H1 (cell line): ENCODE measurements at places on chromosomes 2 and 18.

DNA sequence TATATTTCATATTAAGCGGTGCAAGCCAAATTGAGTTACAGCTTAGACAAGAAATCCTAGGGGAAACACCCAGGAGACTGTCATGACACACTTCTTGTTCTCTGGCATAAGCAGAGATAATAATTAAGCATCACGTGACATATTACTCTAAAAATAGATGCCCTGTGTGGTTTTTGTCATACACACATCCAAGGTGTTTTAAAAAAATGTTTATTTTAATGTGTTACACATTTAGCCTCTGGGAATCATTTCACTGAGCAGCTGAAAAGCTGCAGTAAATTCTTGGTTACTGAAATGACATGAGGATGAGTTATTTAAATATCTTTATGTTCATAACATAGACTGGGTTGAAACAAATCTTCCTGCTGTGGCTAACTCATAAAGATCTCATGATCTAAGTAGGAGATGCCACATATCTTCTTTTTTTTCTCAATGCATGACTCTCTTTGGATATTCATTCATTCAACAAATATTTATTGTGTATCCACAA is 38.0 kb upstream of the ERMN start:
- no peak for DNase-seq

GRCh38 chr2:232986155-232986554 is 26.9 kb downstream of the NGEF start:
- no peak for DNase-seq

GRCh38 chr2:60468382-60469085 is 84.9 kb downstream of the BCL11A start:
- DNase-seq, result no peak

DNA sequence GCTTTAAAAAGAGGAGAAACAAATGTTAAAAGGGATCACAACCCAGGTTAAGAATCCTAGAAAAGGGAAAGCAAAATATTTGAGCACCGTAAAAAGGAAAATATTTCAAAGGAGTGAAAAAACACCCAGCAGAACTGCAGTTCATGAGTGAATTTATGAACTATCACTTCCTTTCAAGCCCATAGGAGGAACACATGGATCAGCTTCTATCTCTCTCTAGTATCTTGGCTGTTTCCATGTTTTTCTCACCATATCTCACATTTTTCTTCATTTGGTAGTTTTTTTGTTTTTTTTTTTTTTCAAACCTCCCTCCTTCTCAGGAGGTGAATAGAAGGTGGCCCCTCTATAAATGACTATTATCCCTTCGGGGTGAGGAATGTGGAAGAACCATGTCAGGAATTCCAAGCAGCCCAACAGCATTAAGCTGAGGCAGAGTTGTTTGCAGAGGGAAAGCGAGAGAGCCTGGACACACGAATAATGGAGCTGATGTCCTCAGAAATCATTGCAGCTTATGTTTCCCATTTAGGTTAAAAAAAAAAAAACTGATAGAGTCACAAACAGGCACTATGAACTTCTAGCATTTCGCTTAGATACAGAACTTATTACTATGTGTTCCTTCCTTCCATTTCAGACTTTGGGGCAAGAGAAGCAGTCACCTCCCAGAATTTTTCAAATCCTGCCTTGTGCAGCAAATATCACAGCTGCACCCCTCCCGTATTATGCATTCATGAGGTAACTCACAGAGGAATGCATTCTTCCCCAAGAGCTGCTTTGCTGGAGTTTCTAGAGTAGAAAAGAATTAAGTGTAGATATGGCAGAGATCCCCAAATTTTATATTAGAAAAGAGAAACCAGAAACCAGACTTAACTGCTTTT is 315.6 kb downstream of the IRS1 start:
- DNase-seq, result peak; percentile 51

DNA sequence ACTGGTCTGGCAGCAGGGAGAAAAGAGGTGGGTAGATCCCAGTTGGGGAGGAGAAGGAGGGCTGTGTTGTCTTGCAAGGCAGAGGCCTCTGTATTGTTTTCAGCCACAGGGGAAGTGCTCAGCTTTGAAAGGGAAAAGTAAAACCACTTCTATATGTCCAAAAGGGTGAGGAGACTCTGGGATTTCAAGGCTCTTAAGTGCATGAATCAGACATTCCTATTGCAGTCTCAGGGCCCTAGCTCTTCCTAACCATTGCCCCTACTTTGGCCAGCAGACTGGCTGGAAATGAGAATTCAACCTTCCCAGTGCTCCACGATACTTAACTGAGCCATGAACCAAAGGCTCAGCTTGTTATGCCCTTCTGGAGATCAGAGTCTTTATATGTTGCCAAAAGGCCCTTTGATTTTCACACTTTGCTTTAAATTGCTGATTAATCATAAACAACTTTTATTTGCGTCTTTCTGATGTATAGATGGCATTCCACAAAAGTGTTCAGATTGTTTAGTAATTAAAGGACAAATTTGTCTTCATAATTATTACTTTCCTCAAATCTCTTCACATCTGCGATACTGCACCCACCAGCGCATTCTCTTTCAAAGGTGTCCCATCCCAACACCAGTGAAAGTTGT is 313.8 kb upstream of the MMADHC start:
- no peak for DNase-seq

- DNase-seq, result no peak
These were observed 23.1 kb downstream of the PLA2R1 start for GRCh38 chr2:160039166-160039903.

- DNase-seq, result no peak
These were observed 44.3 kb downstream of the ARHGAP28 start for GRCh38 chr18:6773777-6774176.

GRCh38 chr2:37367984-37368383 is 23.6 kb downstream of the QPCT start:
- peak; percentile 20 for DNase-seq

- DNase-seq, result no peak
These were observed 232.8 kb downstream of the GLI2 start for GRCh38 chr2:120968307-120969015.

- no peak for DNase-seq
These were observed 50.6 kb downstream of the PMAIP1 start for GRCh38 chr18:59950215-59950944.

GRCh38 chr18:75754433-75754832 is 326.9 kb upstream of the SMIM21 start:
- no peak for DNase-seq

DNA sequence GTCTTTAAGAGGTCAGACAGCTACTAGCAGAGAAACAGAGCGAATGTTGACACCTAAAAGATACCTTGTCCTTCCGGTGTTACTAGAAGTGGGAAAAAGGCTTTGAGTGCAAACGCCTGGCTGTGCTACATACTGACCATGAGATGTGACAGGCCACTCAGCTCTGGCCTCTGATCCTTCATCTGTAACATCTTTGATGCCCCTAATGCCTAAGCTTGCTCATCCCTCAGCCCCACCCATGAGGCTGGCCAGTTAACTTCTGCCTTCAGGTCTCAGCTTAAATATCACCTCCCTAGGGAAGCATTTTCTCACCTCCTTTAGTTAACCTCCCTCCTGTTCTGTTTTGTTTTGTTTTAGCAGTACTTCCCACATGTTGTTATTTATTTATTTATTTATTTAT is 15.9 kb downstream of the EPAS1 start:
- no peak for DNase-seq

- DNase-seq, result peak; percentile 47
These were observed 200.1 kb downstream of the BCL11A start for GRCh38 chr2:60353406-60353800.
